ENCODE measurements at places on chromosomes 1 and 21.
A peak's percentile ranks its signal among the peaks of the same experiment; 100 is the strongest.

GRCh38 chr1:112399456-112399855 lies 3.4 kb downstream of the CTTNBP2NL start:
- DNase-seq, result no peak

GRCh38 chr1:23456226-23456625 lies 27.8 kb downstream of the ASAP3 start:
- DNase-seq, result no peak

- no peak for DNase-seq
Observed at GRCh38 chr1:87464022-87464490, 135.4 kb downstream of the LMO4 start.

GRCh38 chr1:198449261-198449660 lies 91.2 kb downstream of the ATP6V1G3 start:
- DNase-seq, result no peak

GRCh38 chr21:38753557-38753971 lies 52.2 kb upstream of the ETS2 start:
- DNase-seq, result no peak

GRCh38 chr1:90386899-90387720 lies 330.0 kb downstream of the BARHL2 start:
- peak; percentile 78 for DNase-seq

DNA sequence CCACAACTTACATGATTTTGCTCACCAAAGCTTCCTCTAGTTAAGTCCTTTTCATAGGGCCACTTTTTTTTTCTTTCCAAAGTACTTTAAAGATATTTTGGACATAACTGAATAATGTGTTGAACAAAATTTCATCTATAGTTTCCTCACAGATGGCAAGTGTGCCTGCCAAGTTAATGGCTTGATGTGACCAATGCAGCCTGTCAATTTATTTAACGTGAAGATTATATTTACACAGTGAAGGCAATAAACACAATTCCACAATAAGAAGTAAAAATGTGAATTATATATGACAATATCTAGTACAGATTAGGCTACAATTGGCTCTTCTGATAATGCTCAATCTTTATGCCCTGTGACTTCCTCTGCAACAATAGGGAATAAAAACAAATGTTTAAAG lies 18.0 kb downstream of the CLCA2 start:
- DNase-seq, result no peak

GRCh38 chr1:247487057-247487456 lies 29.2 kb upstream of the OR2B11 start:
- peak; percentile 6 for DNase-seq

- peak; percentile 62 for DNase-seq
Observed at GRCh38 chr1:157490467-157491165, 61.7 kb downstream of the FCRL5 start.

- peak; percentile 32 for DNase-seq
Observed at GRCh38 chr1:188476606-188477005, 1647.9 kb downstream of the PLA2G4A start.

All from fibroblast of skin of back (primary cell).